ENCODE measurements at places on chromosomes 16 and 17.

GRCh38 chr17:78705071-78705470 lies 77.0 kb downstream of the CYTH1 start:
- DNase-seq, result no peak

GRCh38 chr17:64297467-64298088 lies 34.5 kb upstream of the TEX2 start:
- DNase-seq, result no peak

GRCh38 chr16:69017036-69017783 lies 88.2 kb upstream of the HAS3 start:
- no peak for DNase-seq

DNA sequence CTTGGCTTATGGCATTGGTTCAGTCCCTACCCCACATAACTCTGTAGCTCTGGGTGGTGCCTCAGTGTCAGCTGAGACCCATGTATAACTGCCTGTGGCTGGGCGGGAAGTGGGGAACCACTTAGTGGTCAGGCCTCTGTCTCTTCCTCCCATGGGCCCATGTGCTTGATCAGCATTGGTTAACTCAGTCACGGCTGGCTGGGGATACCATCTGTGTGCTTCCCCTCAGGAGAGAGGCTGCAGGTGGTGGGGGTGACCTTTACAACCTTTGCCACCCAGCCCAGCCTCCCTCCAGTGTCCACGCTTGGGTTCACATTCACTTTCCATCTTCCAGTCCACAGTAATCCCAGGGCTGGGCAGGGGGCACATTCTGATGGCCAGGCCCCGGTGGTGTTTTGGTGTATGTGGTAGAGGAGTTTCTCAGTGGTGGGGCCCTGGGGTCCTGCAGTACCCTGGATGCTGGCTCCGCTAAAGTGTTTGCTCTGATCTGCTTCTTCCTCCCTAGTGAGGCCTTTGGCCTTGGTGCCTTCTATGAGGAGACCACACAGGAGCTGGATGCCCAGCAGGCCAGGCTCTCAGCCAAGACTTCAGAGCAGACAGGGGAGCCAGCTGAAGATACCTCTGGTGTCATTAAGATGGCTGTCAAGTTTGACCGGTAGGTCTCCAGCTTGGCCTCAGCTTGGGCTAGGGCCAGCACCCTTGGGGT lies 10.2 kb upstream of the NFATC3 start:
- DNase-seq, result no peak

DNA sequence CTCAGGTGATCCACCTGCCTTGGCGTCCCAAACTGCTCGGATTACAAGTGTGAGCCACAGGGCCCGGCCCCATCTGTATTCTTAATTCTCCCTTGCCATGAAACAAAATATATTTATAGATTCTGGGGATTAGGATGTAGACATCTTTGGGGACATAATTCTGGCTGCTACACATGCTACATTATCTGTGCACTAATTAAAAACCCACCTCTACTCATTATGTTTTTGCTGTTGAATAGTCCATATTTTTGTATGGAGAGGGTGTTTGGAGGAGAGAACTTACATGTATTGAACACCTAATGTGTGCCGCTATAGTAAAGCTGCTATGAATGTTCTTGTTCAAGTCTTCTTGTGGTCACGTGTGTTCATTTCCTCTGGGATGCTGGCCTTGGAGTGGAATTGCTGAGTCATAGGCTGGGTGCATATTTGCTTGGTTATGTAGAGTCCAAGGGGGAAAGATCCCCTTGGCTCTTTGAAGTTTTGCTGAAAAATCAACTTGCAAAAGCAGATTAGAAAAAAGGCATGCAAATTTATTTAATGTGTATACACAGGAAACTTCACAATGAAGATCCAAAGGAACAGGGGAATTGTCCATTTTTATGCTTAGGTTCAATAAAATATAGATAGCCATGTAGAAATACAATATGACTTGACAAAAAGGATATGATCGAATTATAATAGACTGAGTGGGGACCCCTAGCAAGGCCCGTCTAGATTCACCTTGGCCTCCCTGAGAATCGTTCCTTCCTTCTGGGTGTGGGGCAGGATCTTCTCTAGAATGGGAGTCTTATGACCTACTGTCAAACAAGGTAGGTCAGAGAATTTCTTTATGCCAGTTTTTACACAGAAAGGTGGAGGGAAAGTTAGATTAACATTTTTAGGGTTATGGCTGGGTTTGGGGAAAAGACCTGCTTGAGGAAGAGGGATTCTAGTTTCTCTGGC lies 42.1 kb upstream of the GPRC5B start:
- DNase-seq, result no peak

- no peak for DNase-seq
These were observed 8.3 kb downstream of the TUBB3 start for GRCh38 chr16:89931305-89931896.

DNA sequence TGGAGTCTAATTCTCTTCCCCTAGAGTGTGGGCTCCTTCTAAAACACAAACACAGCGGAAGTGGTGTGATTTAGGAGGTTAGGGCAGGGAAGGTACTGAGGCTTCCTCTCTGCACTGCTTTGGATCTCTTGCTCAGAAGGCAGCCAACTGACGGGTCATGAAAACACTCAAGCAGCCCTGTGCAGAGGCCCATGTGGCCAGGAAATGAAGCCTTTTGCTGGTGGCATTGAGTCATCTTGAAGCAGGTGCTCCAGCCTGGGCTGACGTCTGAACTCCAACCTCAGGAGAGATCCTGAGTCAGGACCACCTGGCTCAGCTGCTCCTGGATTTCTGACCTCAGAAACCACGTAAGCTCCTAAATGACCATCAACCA lies 72.9 kb downstream of the MRM1 start:
- DNase-seq, result no peak

- no peak for DNase-seq
These were observed 37.5 kb downstream of the SPECC1 start for GRCh38 chr17:20046629-20047028.

DNA sequence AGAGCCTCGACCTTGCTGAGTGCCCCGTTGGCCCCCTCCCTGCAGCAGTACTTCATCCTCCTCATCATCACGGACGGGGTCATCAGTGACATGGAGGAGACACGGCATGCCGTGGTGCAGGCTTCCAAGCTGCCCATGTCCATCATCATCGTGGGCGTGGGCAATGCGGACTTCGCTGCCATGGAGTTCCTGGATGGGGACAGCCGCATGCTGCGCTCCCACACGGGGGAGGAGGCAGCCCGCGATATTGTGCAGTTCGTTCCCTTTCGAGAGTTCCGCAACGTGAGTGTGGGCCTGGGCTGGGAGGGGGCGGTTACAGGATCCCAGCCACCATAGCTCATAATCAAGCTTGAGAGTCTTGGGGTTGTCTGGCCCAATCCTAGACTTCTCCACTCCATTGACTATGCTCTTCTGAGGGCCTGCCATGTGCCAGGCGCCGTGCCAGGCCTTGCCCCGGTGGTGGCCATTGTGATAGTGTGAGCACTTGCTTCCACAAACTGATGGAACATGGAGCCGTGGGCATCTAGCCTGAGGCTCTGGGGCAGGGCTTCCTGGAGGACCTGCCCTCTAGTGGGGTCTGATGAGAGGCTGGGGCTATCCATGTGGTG lies 39.7 kb downstream of the PSME3IP1 start:
- no peak for DNase-seq

- no peak for DNase-seq
These were observed 73.2 kb downstream of the MYH10 start for GRCh38 chr17:8557176-8557806.

- no peak for DNase-seq
These were observed 582.6 kb upstream of the CDH5 start for GRCh38 chr16:65783709-65784474.

DNA sequence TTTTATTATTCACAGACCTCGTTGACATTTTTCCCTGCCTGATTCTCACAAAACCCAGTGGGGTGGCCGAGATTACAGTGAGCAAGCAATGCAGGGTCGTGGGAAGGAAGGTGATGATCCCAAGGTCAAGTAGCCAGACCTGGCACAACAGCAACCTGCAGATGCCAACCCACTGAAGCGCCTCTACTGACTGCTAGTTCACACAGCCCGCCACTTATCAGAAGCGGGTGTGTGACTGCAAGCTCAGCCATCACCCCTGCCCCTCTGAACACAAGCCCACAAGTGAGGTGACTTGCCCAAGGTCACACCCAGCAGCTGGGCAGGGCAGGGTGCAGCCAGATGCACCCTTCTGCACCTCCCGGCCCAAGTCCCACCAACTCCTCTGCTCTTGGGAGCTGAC lies 7.1 kb downstream of the TFAP4 start:
- no peak for DNase-seq

- DNase-seq, result peak; percentile 21
These were observed 178.3 kb downstream of the MRTFB start for GRCh38 chr16:14249291-14250032.

DNA sequence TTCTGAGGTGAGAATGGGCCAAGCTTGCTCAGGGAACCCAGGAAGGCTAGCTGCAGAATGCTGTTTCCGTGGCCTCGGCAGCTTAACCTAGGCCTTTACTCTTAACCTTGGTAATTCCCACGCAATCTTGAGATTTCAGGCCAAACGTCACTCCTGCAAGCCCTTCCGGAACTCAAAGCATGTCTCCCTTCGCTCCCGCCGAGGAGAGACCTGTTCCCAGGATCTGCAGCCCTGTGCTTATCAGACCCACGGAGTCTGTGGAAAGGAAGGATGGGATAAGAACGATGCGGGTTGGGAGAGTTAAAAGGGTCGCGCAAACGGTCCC lies 524 bp upstream of the ZFP3 start:
- DNase-seq, result no peak

DNA sequence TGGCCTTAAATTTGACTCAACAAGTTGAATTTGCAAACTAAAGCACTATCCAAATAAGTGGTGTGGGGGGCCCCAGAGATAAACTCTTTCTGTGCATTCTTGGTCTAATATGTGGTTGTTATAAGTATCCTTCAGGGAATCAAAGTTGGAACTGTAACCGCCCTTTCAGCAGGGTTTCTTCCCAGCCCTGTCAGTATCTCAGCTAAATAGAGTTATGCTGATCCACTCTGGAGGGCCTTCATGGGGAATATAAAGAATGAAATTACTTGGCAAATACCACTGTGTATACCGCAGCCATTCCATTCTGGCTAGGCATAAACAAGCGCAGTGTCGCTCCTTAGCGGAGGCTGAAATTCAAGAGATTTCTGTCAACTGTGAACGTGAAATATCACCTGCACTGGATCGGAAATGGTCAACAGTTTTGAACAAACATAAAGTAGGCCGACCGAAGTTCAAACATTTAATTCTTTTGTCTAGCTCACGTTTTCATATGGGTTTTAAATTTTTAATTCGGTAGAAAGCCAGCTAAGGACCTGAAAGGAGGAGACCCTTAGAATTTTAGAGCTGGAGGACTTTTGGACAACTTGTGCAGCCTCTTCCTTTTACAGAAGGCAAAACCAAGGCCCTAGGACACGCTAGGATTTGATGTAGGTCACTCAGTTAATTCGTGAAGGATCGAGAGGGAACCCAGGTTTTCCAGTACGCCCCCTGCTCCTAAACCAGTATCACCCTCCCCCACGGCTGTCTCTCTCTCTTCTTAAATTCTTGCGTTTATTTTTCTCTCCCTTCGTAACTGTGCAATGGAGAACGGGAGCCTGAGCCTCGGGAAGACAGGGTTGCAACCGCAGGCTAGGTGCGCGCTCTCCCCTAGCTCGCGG lies 74.7 kb downstream of the CHD9 start:
- no peak for DNase-seq

GRCh38 chr16:880471-881171 lies 80.1 kb upstream of the GNG13 start:
- DNase-seq, result no peak

DNA sequence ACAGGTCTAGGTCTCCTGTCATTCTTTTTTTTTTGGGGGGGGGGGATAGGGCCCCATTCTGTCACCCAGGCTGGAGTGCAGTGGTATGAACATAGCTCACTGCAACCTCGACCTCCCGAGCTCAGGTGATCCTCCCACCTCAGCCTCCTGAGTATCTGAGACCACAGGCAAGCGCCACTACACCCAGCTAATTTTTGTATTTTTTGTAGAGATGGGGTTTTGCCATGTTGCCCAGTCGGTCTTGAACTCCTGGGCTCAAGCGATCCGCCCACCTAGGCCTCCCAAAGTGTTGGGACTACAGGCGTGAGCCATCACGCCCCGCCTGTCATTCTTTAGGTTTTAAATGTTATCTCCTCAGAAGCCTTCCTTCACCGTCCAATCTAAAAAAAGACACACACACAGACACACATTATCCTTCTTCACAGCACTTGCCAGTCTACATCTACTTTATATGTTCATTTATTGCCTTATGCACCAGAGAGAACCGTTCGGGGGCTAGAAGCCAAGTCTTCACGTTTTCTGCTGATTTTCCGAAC lies 694 bp downstream of the MRPL27 start:
- no peak for DNase-seq

- no peak for DNase-seq
These were observed 751 bp downstream of the DCAF7 start for GRCh38 chr17:63550817-63551639.
